H1 (cell line): ENCODE measurements at places on chromosomes 5 and 9. TPM values are rescaled to one million over a fixed set of nuclear protein-coding genes. Genes with fewer than 3 reads are reported as not detected.

Gene TOMM5
- 160 and 174 TPM in 2 replicates for total RNA-seq

Gene ISL1
- total RNA-seq, result 0.19 TPM in 1 of 2 replicates, not detected in the other

Gene PCDHB16
- total RNA-seq, result 5.2 and 5.9 TPM in 2 replicates

Gene NUTM2G
- total RNA-seq, result 0.25 TPM in 1 of 2 replicates, not detected in the other

Gene SPOCK1
- total RNA-seq, result 14.0 and 18.1 TPM in 2 replicates

Gene PKD2L2
- total RNA-seq, result not detected in 2 replicates

Gene SETX
- total RNA-seq, result 33.2 and 37.9 TPM in 2 replicates

Gene PALM2AKAP2
- total RNA-seq, result 11.8 and 20.5 TPM in 2 replicates

Gene RCL1
- total RNA-seq, result 29.5 and 29.7 TPM in 2 replicates

Gene NR5A1
- total RNA-seq, result 0.42 and 0.58 TPM in 2 replicates

DNA sequence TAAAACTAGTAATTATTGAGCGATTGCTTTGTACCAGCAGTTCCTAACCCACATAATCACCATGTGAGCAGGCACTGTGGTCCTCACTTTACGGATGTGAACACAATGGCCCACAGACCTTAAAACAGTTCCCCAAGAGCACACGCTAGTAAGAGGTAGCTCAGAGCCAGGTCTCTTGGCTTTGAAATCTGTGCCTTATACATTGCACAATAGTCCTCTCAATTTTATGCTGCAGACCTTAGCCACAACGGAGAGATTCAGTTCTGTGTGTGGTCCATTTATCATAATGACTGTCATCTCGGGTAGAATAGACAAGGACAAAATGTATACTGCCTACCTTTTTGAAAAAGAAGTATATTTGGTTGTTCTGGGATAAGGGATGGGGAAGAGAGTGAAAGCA lies 289.0 kb upstream of the ANKRD55 start:
- H3K27ac ChIP-seq, result no peak overlapping the region
- no peaks in the 10 kb centered on the region for H3K36me3 ChIP-seq
- H3K4me3 ChIP-seq, result no peak overlapping the region
- H3K27me3 ChIP-seq, result no peaks in the 10 kb centered on the region
- no peaks in the 10 kb centered on the region for H3K4me1 ChIP-seq

DNA sequence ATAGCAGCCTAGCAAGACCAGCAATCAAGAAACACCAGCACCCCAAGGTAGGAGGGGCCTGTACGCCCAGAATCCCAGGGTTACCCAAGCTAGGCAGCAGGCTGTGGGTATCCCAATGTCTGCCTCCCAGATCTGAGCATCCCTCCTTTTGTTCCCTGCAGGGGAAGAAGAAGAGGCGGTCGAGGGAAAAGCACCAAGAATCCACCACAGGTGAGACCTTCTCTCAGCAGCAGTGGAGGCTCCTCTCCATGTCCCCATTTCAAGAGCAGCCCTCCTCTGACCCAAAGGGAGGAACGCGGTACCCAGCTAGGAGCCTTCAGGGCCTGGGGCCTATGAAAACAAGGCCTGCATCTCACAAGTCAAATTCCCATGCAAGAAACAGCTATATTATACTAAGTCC lies 28.9 kb downstream of the TCF7 start:
- H3K36me3 ChIP-seq, result peaks cover 8% of the 10 kb centered on the region; the same call in 1 of the 2 replicates
- peak; percentile 38 for DNase-seq
- no peak overlapping the region for H3K27ac ChIP-seq
- no peak overlapping the region for H3K4me3 ChIP-seq
- H3K4me1 ChIP-seq, result no peaks in the 10 kb centered on the region; the same call in 1 of the 2 replicates

- H3K36me3 ChIP-seq, result no peaks in the 10 kb centered on the region
- no peaks in the 10 kb centered on the region for H3K4me1 ChIP-seq
Measured at GRCh38 chr5:129384736-129385135, 75.4 kb upstream of the ADAMTS19 start.

DNA sequence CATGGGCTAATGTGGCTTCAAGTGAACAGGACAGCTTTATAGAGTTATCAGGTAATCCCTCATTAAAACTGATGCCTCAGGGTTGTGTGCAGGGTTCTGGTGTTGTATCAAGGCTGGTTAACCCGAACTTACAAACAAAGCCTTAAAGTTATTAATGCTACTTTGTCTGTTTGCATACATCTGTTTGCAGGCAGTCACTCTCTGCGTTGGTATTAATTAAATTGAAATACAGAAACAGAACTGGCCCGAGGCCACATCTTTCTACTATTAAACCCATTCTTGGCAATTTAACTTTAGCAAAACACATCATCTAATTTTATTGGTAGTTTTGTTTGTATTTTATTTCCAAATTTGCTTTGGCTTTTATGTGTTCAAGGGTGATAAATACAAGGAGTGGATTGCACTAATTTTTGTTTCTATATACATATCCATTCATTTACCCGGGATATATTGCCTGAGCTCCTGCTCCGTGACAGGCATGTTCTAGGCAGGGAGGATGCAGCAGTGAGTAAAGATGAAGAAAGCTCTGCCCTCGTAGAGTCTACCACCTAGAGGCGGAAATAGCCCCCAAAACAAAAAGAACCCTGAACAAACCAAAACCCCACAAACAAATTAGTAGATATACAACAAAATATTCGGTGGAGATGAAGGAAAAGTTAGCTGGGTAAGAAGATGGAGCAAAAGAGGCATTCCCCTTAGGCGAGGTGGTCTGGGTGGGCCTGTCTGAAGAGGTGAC lies 164.2 kb downstream of the MACROH2A1 start:
- H3K27ac ChIP-seq, result no peak overlapping the region
- no peak for DNase-seq
- peaks cover 2% of the 10 kb centered on the region for H3K4me1 ChIP-seq
- H3K4me3 ChIP-seq, result no peak overlapping the region

- H3K36me3 ChIP-seq, result no peaks in the 10 kb centered on the region
- no peaks in the 10 kb centered on the region for H3K4me1 ChIP-seq
- H3K27ac ChIP-seq, result no peak overlapping the region
- no peak overlapping the region for H3K4me3 ChIP-seq
- no peak for DNase-seq
- no peaks in the 10 kb centered on the region for H3K27me3 ChIP-seq
Measured at GRCh38 chr5:115455301-115455707, 89.3 kb downstream of the FEM1C start.

DNA sequence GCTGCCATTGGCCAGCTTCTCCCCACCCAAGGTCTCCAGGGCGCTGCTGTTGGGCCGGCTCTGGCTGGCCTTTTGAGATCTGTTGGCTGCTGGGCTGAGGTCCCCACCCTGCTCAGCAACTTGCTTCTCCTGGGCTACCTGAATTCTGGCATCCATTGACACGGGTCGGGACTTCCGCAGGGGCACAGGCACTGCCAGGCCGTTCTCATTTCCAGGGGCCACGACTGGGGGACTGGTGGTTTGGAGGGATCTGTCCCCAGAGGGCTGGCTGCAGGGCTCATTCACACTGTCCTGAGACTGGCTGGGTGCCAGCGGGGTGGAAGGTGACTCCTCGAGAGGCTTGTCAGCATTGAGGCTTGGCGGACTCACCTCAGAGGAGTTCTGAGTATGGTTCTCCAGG lies 87.1 kb upstream of the FBXW11 start:
- no peaks in the 10 kb centered on the region for H3K36me3 ChIP-seq
- no peak overlapping the region for H3K4me3 ChIP-seq
- no peaks in the 10 kb centered on the region for H3K27me3 ChIP-seq
- peaks cover 5% of the 10 kb centered on the region; the same call in 1 of the 2 replicates for H3K4me1 ChIP-seq
- no peak overlapping the region for H3K27ac ChIP-seq

GRCh38 chr5:135353952-135354721 lies 44.9 kb downstream of the MACROH2A1 start:
- no peak for DNase-seq
- no peaks in the 10 kb centered on the region for H3K4me1 ChIP-seq
- no peak overlapping the region for H3K4me3 ChIP-seq
- H3K27me3 ChIP-seq, result no peaks in the 10 kb centered on the region
- no peak overlapping the region for H3K27ac ChIP-seq

DNA sequence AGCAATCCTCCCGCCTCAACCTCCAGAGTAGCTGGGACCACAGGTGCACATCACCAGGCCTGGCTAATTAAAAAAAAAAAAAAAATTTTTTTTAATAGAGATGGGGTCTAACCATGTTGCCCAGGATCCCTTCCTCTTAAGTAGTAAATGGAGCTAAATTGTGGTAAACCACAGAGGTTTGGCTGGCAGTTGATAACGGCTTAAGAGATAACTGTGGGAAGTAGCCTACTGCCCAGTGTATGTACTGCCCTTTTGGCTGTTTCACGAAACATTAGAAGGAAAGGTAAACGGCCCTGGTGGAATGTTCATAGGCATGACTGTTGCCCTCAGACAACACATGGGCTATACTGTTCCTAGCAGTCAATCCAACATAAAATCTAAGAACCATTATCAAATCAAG lies 44.4 kb downstream of the HMGCR start:
- DNase-seq, result no peak
- H3K4me1 ChIP-seq, result no peaks in the 10 kb centered on the region
- H3K27me3 ChIP-seq, result no peaks in the 10 kb centered on the region
- H3K27ac ChIP-seq, result no peak overlapping the region

GRCh38 chr9:5579881-5580280 lies 49.0 kb upstream of the RIC1 start:
- H3K4me3 ChIP-seq, result no peak overlapping the region
- DNase-seq, result no peak
- no peaks in the 10 kb centered on the region for H3K36me3 ChIP-seq
- H3K27me3 ChIP-seq, result no peaks in the 10 kb centered on the region
- H3K4me1 ChIP-seq, result no peaks in the 10 kb centered on the region
- no peak overlapping the region for H3K27ac ChIP-seq

GRCh38 chr5:124909734-124910133 lies 163.3 kb upstream of the ZNF608 start:
- H3K36me3 ChIP-seq, result no peaks in the 10 kb centered on the region
- DNase-seq, result no peak
- no peak overlapping the region for H3K4me3 ChIP-seq
- peaks cover 8% of the 10 kb centered on the region for H3K4me1 ChIP-seq

GRCh38 chr9:126932871-126933321 lies 18.3 kb downstream of the RALGPS1 start:
- no peak overlapping the region for H3K27ac ChIP-seq
- no peak overlapping the region for H3K4me3 ChIP-seq
- no peaks in the 10 kb centered on the region for H3K36me3 ChIP-seq
- no peak for DNase-seq
- no peaks in the 10 kb centered on the region for H3K27me3 ChIP-seq

GRCh38 chr5:129074903-129075302 lies 19.6 kb upstream of the ISOC1 start:
- no peak overlapping the region for H3K4me3 ChIP-seq
- DNase-seq, result no peak
- H3K27ac ChIP-seq, result no peak overlapping the region
- H3K36me3 ChIP-seq, result no peaks in the 10 kb centered on the region
- no peaks in the 10 kb centered on the region for H3K27me3 ChIP-seq

- no peaks in the 10 kb centered on the region for H3K4me1 ChIP-seq
- no peak overlapping the region for H3K27ac ChIP-seq
- no peak for DNase-seq
- H3K27me3 ChIP-seq, result no peaks in the 10 kb centered on the region
Measured at GRCh38 chr9:20144197-20144596, 355.4 kb upstream of the SLC24A2 start.

DNA sequence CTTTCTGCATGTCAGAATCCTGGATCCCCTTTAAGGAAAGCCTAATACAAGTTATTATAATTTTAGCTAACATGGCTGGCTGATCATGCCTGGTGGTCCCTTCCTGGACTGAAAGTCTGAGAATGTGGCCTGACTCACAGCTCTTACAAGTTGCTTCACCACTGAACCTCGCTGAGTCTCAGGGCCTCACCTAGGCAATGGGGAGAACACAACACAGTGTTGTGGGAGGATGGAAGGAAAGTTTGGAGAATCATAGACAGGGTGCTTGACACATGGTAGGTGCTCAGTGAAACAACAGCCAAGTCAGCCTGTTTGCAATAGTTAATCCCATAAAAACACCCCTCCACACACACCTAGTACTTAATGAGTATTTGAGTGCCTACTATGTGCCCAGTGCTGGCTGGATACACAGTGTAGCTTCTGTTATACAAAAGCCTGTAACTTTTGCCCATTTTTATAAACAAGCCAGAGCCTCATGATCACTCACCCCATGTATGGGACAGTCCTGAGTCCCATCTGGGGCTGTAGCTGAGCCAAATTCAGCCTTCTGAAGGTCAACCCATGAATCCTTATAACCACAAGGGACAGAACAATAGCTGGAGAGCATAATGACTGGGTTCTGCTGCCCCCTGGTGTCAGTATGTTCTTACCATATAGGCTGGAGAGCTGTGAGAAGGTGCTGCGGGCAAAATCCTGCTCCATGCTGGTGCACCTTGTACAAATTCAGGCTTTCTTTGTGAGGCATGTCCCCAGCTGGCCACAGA lies 3.9 kb downstream of the ACSL6 start:
- H3K4me3 ChIP-seq, result no peak overlapping the region
- H3K4me1 ChIP-seq, result peaks cover 9% of the 10 kb centered on the region

DNA sequence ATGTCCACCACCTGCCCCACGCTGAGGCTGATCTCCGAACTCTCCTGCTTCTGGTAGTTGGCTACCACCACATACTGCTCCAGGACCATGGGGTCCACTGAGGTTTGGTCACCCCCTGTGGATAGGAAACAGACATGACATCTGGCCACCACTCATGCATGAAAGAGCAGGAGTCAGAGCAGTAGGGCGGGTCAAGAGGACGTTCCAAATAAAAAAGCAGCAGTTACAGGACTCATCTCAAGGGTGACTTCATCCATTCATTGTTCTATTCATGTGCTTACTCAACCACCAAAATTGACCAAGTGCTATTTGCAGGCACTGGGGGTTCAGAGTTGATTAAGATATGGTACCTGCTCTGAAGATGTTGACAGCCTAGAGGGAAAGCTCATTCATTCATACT lies 79.2 kb upstream of the UBTD2 start:
- H3K27me3 ChIP-seq, result no peaks in the 10 kb centered on the region
- no peak overlapping the region for H3K4me3 ChIP-seq
- H3K4me1 ChIP-seq, result no peaks in the 10 kb centered on the region

GRCh38 chr5:4050203-4050602 lies 454.6 kb downstream of the IRX1 start:
- no peak overlapping the region for H3K4me3 ChIP-seq
- H3K36me3 ChIP-seq, result no peaks in the 10 kb centered on the region
- no peaks in the 10 kb centered on the region for H3K27me3 ChIP-seq
- H3K27ac ChIP-seq, result no peak overlapping the region

- H3K4me3 ChIP-seq, result no peak overlapping the region
- no peaks in the 10 kb centered on the region for H3K27me3 ChIP-seq
- no peaks in the 10 kb centered on the region; the same call in 1 of the 2 replicates for H3K36me3 ChIP-seq
- H3K4me1 ChIP-seq, result peaks cover 20% of the 10 kb centered on the region; the same call in 1 of the 2 replicates
Measured at GRCh38 chr9:136527721-136528710, 17.8 kb downstream of the NOTCH1 start.

GRCh38 chr5:172894767-172895388 lies 60.8 kb downstream of the ERGIC1 start:
- H3K27me3 ChIP-seq, result no peaks in the 10 kb centered on the region
- H3K4me3 ChIP-seq, result no peak overlapping the region
- H3K4me1 ChIP-seq, result no peaks in the 10 kb centered on the region; the same call in 1 of the 2 replicates
- H3K27ac ChIP-seq, result no peak overlapping the region
- peaks cover 5% of the 10 kb centered on the region; the same call in 1 of the 2 replicates for H3K36me3 ChIP-seq

GRCh38 chr5:90709323-90710155 lies 150.9 kb downstream of the ADGRV1 start:
- no peak overlapping the region for H3K4me3 ChIP-seq
- no peak overlapping the region for H3K27ac ChIP-seq
- H3K4me1 ChIP-seq, result no peaks in the 10 kb centered on the region
